ENCODE measurements at places on chromosomes 6 and 20. TPM values are rescaled to one million over a fixed set of nuclear protein-coding genes. Genes with fewer than 3 reads are reported as not detected.

BEND6 gene
- 10.6 TPM for total RNA-seq

PRDM1 gene
- 6.9 TPM for total RNA-seq

EYA4 gene
- 11.9 TPM for total RNA-seq

HIVEP2 gene
- 11.1 TPM for total RNA-seq

SAPCD1 gene
- not detected for total RNA-seq

LPA gene
- total RNA-seq: not detected

SAMD3 gene
- total RNA-seq: 3.1 TPM

KIAA1755 gene
- 2.5 TPM for total RNA-seq

EPB41L2 gene
- total RNA-seq: 85.7 TPM

OR2B6 gene
- total RNA-seq: not detected

CDC40 gene
- 16.8 TPM for total RNA-seq

LGSN gene
- not detected for total RNA-seq

TP53TG5 gene
- not detected for total RNA-seq

FLOT1 gene
- total RNA-seq: 96.2 TPM

ABHD16B gene
- not detected for total RNA-seq

NKAIN4 gene
- total RNA-seq: not detected

METTL24 gene
- total RNA-seq: not detected

SALL4 gene
- not detected for total RNA-seq

PTCHD4 gene
- 0.72 TPM for total RNA-seq

HIVEP1 gene
- 16.7 TPM for total RNA-seq

LIN28B gene
- total RNA-seq: not detected

C20orf144 gene
- under 0.01 TPM for total RNA-seq

CAP2 gene
- total RNA-seq: 14.5 TPM

NRSN1 gene
- total RNA-seq: not detected

RCAN2 gene
- total RNA-seq: 1.3 TPM

TGM6 gene
- not detected for total RNA-seq

BCAS4 gene
- total RNA-seq: 47.5 TPM

LST1 gene
- total RNA-seq: not detected

HFE gene
- total RNA-seq: 14.9 TPM

PLN gene
- total RNA-seq: under 0.01 TPM

GSTA3 gene
- total RNA-seq: not detected

BANF2 gene
- total RNA-seq: not detected

VWA7 gene
- total RNA-seq: 0.28 TPM

SCRT2 gene
- not detected for total RNA-seq

REM1 gene
- not detected for total RNA-seq

SCUBE3 gene
- total RNA-seq: 21.1 TPM

PTGIS gene
- 1.6 TPM for total RNA-seq

MAN1A1 gene
- total RNA-seq: 11.4 TPM

MYCT1 gene
- 1.1 TPM for total RNA-seq

GABRR1 gene
- total RNA-seq: not detected

WFDC9 gene
- total RNA-seq: not detected

FUCA2 gene
- 52.5 TPM for total RNA-seq

FAM217B gene
- 3.9 TPM for total RNA-seq

NFATC2 gene
- 0.28 TPM for total RNA-seq

Data from IMR-90 (cell line).